ENCODE measurements at places on chromosomes 6 and 20. TPM values are rescaled to one million over a fixed set of nuclear protein-coding genes. Genes with fewer than 3 reads are reported as not detected.

The CNR1 gene
- not detected for polyA plus RNA-seq

The VWA7 gene
- polyA plus RNA-seq: 1.2 TPM

GRCh38 chr6:161379834-161380582 is 106.1 kb upstream of the AGPAT4 start:
- no peaks in the 10 kb centered on the region for H3K36me3 ChIP-seq
- H3K4me1 ChIP-seq: no peaks in the 10 kb centered on the region
- no peak overlapping the region for H3K27ac ChIP-seq
- no peaks in the 10 kb centered on the region for H3K27me3 ChIP-seq

GRCh38 chr20:18388860-18389259 is 78.0 kb downstream of the DZANK1 start:
- H3K27me3 ChIP-seq: no peaks in the 10 kb centered on the region
- H3K4me3 ChIP-seq: no peak overlapping the region
- no peaks in the 10 kb centered on the region for H3K4me1 ChIP-seq
- no peaks in the 10 kb centered on the region for H3K36me3 ChIP-seq
- H3K27ac ChIP-seq: no peak overlapping the region
- no peak for DNase-seq

GRCh38 chr6:108961985-108962384 is 113.8 kb downstream of the ARMC2 start:
- no peak overlapping the region for H3K27ac ChIP-seq
- H3K4me3 ChIP-seq: no peak overlapping the region
- H3K4me1 ChIP-seq: no peaks in the 10 kb centered on the region
- no peak for DNase-seq
- no peaks in the 10 kb centered on the region for H3K36me3 ChIP-seq

GRCh38 chr6:167530951-167531350 is 206.1 kb downstream of the TTLL2 start:
- no peak for DNase-seq
- no peak overlapping the region for H3K4me3 ChIP-seq
- no peaks in the 10 kb centered on the region for H3K27me3 ChIP-seq

DNA sequence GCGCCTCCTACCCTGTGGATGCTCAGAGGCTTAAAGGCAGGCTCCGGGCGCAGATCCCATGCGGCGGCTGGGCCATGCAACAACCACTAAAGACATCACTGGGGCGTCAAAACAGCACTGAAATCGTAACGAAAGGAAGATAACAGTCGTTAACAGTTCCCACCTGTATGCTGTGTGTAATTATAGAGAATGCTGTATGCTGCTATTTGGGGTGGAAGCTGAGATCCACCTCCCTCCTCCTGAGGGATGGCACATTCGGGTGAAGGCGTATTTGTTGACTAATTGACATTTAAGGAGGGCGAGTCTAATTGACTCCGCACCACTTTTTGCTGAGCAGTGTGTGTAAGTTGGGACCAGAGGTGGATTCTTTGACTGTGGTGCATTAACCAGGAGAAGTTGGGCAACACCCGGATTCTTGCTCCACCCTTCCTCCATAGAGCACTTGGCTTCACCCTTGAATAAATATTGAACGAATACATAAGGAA is 687 bp downstream of the SLC35A1 start:
- H3K4me1 ChIP-seq: peaks cover 8% of the 10 kb centered on the region
- peak overlapping the region; percentile 89 for H3K27ac ChIP-seq
- H3K27me3 ChIP-seq: no peaks in the 10 kb centered on the region
- peak overlapping the region; percentile 90 for H3K4me3 ChIP-seq

- DNase-seq: no peak
- no peaks in the 10 kb centered on the region for H3K36me3 ChIP-seq
- H3K4me1 ChIP-seq: no peaks in the 10 kb centered on the region
- H3K27me3 ChIP-seq: peaks cover 13% of the 10 kb centered on the region
- no peak overlapping the region for H3K27ac ChIP-seq
- H3K4me3 ChIP-seq: no peak overlapping the region
These were observed 163.5 kb upstream of the MLN start for GRCh38 chr6:33967265-33967767.

DNA sequence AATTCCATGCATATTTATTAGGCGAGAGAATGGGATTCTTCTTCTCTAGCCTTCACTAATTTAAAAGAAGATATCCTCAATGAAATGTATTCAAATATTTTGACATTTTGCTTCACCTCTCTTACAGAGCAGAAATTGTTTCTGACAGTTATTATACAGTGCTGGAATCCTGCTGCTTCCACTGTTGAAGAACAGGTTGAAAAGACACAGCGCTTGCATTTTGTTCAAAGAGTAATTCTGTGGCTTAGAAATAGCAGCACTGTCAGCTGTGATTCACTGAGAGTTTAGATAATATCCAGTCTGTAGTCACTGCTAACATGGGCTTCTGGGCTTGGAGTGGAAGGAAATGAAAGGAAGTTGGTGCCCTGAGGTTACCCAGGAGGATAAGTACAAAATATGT is 117.1 kb upstream of the FBXL4 start:
- no peak overlapping the region for H3K4me3 ChIP-seq
- H3K4me1 ChIP-seq: no peaks in the 10 kb centered on the region
- DNase-seq: no peak
- no peaks in the 10 kb centered on the region for H3K36me3 ChIP-seq

- no peaks in the 10 kb centered on the region for H3K27me3 ChIP-seq
- no peak for DNase-seq
- H3K36me3 ChIP-seq: no peaks in the 10 kb centered on the region
These were observed 1.1 kb upstream of the SPDEF start for GRCh38 chr6:34557228-34557627.

All from CD4-positive, CD25-positive, alpha-beta regulatory T cell (primary cell).